Aorta (tissue), 5 donors: ENCODE measurements at places on chromosomes 16 and 17.

GRCh38 chr16:1385232-1385631, 29.3 kb downstream of the UNKL start:
- DNase-seq = no peak

- no peak for DNase-seq
Measured at GRCh38 chr16:661184-661821, 6.6 kb upstream of the RHOT2 start.

GRCh38 chr16:27253526-27253930, 15.0 kb downstream of the NSMCE1 start:
- no peak for DNase-seq

DNA sequence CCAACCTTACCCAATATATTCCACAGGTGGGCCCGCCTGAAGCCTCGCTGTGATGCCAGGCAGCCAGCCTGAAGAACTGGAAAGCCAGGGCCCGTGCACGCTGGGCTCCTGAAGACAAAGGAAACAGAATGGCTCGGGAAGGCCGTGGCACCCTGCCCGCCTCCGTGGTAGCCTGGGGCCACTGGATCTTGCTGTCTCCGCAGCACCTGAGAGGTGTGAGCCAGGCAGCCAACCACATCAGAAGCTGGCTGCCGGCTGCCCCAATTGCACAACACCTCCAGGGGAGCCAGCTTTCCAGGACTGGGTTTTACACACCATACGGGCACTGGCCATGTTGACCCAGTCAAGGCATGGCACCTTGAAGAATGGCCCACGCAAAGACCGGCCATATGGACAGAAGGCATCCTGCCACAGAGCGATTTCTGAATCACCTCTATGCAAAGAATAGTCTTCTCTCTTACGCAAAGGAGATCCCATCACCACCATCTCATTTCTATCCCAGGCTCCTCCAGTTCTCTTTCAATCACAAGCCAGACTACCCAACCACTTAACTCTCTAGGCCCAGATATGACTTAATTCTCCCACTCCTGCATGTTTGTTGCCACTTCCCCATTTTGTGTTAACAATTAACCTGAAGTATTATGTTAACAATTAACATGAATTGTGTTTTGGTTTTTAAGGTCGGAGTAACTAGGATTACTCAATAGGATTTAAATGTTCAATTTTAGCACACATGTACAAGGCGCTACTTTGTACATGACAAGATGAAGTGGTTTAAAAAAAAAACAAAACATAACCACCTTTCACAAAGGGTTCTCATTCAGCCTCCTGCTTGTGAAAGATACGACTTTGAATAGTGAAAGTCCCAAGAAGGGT, 32.1 kb downstream of the ZFHX3 start:
- DNase-seq = peak; percentile 35

- no peak for DNase-seq
Measured at GRCh38 chr16:8310816-8311215, 279.5 kb downstream of the TMEM114 start.

GRCh38 chr16:6913566-6913965, 419.1 kb upstream of the RBFOX1 start:
- no peak for DNase-seq

GRCh38 chr17:44187131-44187899, 543 bp downstream of the TMUB2 start:
- no peak for DNase-seq

- no peak for DNase-seq
Measured at GRCh38 chr17:36592316-36592715, 637 bp downstream of the DHRS11 start.

DNA sequence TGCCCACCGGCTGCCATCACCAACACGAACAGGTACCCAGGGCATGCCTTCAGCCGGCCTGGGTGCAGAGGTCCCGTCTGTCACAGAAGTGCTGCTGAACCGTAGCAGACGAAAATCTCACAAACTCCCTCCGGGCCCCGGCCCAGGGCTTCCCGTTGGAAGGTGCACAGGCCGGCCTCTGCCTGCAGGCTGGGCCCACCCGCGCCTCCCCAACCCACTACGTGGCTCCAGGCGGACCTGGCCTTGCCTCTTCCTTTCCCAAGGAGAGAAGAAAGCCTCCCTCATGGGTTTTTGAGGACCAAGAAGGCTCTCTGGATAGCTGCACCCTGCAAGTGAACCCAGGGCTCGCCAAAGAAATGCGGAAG, 45.5 kb upstream of the PABPN1L start:
- no peak for DNase-seq

- no peak for DNase-seq
Measured at GRCh38 chr17:8103549-8103948, 14.8 kb downstream of the ALOXE3 start.

DNA sequence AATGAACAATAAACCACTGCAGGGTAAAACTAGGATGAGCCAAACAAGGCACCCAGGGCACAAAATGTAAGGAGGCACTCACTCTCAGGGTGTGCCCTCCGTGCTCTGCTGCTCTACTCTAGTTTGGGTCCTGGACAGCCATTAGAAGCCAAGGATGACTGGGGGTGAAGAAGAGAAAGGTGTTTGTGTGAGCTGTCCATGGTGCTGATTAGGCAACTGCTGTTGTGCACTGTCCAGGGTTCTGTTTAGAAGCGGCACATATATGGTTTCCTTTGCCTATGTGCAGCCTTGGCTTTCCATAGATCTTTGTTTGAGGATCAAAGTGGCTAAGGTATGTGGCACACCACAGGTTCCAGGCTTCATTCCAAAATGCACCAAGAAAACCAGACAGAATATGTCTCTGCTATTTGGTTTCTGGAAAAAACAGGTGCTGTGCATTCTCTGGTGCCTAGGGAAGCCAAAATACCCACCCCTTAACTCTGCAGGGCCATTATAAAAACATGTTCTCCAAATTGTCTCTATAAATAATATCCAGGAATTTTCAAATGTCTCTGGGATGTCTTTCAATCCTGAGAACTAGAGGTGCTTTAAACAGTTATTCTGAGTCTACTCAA, 123.5 kb downstream of the CBLN1 start:
- no peak for DNase-seq

- no peak for DNase-seq
Measured at GRCh38 chr16:18803569-18804462, 2.5 kb upstream of the ARL6IP1 start.
